ENCODE measurements at places on chromosomes 12 and 14.

- DNase-seq, result no peak
Observed at GRCh38 chr14:74840603-74841030, 35.3 kb downstream of the PROX2 start.

DNA sequence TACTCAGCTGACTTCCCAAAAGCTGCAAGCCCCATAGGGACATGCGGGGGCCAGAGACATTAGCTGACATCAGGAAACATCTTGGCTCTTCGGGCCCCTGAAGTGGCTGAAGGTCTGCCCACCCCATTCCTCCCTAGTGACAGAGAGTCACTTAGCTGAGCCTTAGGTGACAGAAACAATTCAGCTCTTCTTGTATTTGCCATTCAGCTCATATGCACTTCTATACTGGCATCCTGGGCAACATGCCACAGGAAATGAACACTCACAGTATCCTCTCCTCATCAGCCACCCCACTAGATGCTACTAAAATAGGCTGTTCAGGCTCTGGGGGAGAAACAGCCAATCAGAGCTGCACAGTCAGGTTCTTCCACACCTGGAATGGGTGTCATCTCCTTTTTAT lies 3.4 kb downstream of the DCTN2 start:
- peak; percentile 41 for DNase-seq

DNA sequence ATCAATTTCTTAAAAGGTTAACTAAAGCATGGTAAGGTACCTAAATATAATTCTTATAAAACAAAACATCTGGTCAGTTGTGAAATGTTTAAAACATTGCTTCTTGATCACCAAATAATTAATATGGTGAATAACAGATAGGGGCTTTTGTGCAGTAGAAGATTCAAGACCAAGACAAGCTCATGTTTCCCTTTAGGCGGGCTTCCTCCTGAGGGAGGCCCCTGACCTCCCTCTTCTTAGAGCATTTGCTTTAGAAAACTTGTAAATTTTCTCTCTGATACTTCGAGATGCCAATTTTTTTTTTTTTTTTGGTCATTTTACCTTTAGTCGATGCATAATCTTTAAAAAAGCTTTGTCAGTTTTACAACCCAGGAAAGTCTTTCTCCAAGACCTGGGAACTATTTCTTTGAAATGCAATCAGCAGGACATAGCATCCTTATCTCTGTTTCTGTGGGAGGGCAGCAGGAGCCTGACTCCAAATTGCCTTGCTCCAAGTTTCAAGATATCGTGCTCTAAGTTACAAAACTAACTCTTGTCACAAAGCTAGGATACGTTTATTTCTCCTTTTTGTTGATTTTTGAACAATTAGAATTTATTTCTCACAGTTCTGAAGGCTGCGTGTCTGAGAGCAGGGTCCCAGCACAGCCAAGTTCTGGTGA lies 66.6 kb upstream of the BICD1 start:
- no peak for DNase-seq

DNA sequence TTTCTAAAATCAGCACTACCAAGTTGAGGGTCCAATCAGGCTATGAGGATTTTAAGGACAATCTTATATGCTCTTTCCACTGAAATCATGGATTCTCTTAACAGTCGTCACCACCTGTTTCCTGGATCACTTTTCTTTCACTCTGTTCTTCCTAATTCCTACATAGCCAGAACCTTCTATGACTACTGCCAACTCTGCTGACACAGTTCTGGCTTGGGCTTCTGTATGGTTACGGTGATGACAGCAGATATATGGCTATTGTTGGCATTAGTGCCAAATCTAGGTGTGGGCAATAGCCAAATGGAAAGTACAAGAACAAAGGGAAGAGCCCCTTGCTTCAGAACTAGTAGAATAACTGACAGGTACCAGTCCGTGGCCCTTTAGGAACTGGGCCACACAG lies 124.0 kb downstream of the ARID2 start:
- DNase-seq, result no peak

GRCh38 chr12:115737895-115738294 lies 539.6 kb downstream of the MED13L start:
- no peak for DNase-seq

DNA sequence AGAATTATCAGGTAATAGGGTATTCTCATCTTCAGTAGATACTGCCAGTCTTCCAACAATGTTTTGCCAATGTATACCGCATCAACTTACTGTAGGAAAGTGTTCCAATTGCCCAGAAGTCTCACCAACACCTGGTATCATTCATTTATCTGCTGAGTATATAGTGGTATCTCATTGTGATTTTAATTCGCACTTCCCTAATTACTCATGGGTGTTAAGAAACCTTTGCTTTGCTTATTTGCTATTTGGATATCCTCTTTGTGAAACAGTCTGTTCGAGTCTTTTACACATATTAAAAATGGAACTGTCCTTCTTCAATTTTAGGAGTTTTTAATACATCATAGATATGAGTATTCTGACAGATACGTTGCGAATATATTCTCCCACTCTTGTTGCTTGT lies 6.1 kb downstream of the TM7SF3 start:
- no peak for DNase-seq

DNA sequence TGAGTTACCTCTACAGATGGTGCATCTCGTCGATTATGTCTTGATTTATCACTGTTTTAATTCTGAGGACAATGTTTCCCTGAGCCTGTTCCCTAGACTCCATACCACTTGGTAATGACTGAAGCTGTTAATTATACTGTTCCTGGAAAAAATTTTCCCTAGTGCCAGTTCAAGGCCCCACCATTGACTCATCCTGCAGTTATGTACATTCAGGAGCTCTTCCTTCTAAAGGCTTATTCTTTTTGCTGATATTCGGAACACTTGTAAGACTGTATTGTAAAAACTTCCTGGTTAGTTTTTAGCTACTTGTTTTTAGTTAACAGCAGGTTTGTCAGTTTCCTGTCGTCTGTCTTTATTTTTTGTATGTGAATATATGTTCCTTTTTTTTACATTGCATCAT lies 30.4 kb upstream of the PPP2R5E start:
- DNase-seq, result no peak

GRCh38 chr14:97603201-97603600 lies 806.0 kb downstream of the VRK1 start:
- DNase-seq, result no peak

GRCh38 chr12:28278960-28279359 lies 88.7 kb downstream of the CCDC91 start:
- no peak for DNase-seq

DNA sequence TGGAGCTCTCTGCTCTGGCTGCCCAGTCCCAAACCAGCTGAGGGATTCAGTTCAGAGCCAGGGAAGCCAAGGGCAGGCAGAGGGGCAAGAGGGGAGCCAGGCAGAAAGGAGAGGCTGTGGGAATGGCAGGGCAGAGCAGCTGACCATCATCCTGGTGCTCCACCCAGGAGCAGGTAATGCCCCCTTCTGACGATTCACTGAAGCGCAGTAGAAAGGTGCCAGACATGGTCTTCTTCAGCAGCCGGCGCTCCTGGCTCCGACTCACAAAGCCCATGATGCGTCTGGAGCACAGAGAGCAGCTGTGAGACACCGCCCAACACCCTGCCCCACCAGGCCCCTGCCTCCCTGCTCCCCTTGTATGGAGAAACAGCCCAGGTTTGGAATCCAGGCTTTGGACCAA lies 8.0 kb downstream of the IL23A start:
- no peak for DNase-seq

- DNase-seq, result no peak
Observed at GRCh38 chr14:99356031-99356608, 84.1 kb upstream of the BCL11B start.

- DNase-seq, result no peak
Observed at GRCh38 chr14:29865299-29865698, 62.3 kb downstream of the PRKD1 start.

GRCh38 chr12:20044846-20045245 lies 323.5 kb upstream of the PDE3A start:
- DNase-seq, result no peak

DNA sequence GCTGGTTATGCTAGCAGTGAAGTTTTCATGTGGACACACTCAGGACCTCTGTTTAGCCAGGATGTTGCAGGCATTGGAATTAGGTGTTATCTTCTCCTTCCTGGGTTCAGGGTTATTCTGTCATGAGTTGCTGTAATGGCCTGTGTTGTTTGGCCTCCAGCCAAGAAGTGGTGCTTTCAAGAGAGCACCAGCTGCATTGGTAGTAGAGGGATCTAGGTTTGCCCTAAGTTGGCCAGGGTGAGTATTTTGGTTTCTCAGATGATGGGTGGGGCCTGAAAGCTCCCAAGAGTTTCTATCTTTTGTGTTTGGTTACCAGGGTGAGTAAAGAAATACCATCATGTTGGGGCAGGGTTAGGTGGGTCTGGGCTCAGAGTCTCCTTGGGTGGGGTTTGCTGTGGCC lies 2.7 kb upstream of the GZMH start:
- peak; percentile 49 for DNase-seq

GRCh38 chr14:69501423-69501838 lies 16.9 kb downstream of the PLEKHD1 start:
- DNase-seq, result no peak

- no peak for DNase-seq
Observed at GRCh38 chr14:84181072-84181471, 1348.9 kb upstream of the FLRT2 start.

GRCh38 chr12:57008178-57008577 lies 1.8 kb upstream of the ZBTB39 start:
- DNase-seq, result peak; percentile 90

DNA sequence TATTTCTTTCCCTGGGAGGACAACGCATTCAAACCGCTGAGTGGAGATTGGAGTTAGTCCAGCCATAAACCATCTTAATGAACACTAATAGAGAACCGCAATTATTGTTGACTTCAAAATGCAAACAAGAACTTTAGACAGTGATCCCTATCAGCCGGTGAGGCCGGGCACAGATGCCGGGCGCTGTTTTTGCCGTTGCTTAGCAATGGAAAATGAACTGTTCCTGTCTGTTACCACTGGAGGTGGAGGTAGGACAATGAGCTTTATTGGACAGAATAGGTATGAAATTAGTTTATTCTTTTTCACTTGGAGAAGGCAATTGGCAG lies 216.8 kb downstream of the TTC8 start:
- peak; percentile 50 for DNase-seq

GRCh38 chr14:50501642-50502041 lies 30.7 kb downstream of the MAP4K5 start:
- no peak for DNase-seq

DNA sequence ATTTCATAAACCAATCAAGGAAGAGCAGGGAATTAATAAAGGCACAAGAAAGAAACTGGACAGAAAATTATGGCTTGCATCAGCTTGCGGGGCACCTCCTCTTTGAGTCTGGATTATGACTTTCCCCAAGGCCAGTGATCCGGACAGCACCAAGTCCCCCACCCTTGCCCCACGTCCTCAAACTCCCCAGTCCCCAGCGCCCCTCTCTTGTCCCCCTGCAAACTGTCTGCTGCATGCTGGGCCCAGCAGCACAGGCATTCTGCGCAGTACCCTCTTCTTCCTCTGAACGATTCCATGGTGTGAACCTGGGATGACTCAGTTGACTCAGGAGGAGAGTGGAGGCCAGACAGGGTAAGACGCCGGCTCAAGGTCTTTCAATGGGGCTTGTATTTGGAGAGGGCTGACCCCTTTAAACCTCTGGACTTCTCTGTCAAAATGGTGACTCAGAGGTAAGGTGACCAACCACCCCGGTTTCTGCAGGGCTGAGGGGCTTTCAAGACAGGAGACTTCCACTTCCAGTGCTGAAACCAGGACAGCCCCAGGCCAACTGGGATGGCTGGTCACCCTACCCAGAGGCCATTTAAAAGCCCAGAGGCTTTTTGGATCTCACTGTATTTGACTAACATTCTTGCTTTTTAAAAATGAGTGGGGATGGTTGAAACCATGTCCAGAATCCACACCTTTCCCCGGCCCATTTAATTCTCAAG lies 13.5 kb downstream of the C14orf132 start:
- no peak for DNase-seq

- peak; percentile 49 for DNase-seq
Observed at GRCh38 chr12:93657071-93657470, 20.1 kb upstream of the CRADD start.

DNA sequence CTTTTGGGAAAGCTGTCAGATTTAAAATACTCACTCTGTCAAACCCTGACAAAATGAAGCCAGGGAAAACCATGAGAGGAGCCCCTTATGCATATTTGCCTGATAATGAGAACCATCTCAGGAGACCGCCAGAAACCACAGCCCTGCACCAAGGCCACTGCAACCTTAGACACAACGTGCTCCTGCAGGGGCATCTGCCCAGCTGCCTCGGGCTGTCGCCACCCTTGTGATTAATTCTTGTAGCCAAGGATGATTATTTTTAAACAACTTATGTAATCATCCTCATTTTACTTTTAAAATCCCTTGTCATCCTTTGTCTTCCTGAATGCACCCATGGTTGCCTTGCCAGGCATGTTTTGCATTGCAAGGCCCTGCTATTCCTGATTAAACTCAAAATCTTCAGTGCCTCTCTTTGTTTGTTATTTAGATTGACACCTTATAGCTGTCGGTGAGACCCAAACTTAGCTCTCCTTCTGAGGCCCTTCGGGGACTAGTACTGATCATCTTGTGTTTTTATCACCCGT lies 766.4 kb upstream of the TMEM132C start:
- DNase-seq, result no peak

GRCh38 chr12:108634341-108634751 lies 652 bp upstream of the SELPLG start:
- DNase-seq, result peak; percentile 96

DNA sequence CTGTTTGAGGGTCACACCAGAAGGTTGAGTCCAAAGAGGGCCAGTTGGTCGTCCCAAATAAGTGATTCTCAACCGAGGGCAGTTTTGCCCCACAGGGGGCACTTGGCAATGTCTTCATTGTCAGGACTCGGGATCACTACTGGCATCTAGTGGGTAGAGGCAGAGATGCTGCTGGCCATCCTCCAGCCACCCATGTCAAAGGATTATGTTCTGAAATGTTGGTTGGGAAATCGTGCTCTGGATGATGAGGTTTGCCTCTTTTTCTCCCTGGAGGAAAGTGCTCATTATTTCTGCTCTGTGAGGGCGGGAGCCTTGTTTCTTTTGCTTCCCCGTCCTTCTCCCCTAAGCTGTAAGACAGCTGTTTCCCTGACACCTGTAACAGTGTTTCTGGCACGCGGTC lies 3.6 kb downstream of the ZNF839 start:
- peak; percentile 90 for DNase-seq

- DNase-seq, result no peak
Observed at GRCh38 chr14:105528586-105529318, 2.4 kb downstream of the TMEM121 start.

DNA sequence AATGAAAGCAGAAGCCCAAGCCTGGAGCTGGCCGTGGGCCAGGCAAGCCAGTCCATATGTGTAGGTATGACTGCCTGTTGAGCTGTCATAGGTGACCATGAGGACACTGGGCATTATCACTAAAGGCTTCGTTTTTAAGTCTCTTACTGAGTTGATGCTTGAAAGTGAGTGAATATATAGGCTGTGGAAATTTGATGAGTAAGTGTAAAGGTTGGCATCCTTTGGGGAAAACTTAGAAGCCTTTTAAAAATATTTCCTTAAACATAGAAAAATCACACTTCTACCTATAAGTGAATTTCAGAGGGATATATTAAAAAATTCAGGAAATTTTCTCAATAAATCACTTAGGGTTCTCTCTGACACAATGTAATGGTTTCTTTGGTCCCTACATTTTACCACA lies 396.5 kb downstream of the FOXG1 start:
- no peak for DNase-seq
